H1 (cell line): ENCODE measurements at places on chromosomes 1 and 21. TPM values are rescaled to one million over a fixed set of nuclear protein-coding genes. Genes with fewer than 3 reads are reported as not detected.
A peak's percentile ranks its signal among the peaks of the same experiment; 100 is the strongest.

- H3K27me3 ChIP-seq: no peaks in the 10 kb centered on the region
- no peak overlapping the region for H3K27ac ChIP-seq
- no peak overlapping the region for H3K4me3 ChIP-seq
- H3K4me1 ChIP-seq: no peaks in the 10 kb centered on the region
- DNase-seq: no peak
These were observed 27.5 kb upstream of the NCAM2 start for GRCh38 chr21:20970691-20971090.

DNA sequence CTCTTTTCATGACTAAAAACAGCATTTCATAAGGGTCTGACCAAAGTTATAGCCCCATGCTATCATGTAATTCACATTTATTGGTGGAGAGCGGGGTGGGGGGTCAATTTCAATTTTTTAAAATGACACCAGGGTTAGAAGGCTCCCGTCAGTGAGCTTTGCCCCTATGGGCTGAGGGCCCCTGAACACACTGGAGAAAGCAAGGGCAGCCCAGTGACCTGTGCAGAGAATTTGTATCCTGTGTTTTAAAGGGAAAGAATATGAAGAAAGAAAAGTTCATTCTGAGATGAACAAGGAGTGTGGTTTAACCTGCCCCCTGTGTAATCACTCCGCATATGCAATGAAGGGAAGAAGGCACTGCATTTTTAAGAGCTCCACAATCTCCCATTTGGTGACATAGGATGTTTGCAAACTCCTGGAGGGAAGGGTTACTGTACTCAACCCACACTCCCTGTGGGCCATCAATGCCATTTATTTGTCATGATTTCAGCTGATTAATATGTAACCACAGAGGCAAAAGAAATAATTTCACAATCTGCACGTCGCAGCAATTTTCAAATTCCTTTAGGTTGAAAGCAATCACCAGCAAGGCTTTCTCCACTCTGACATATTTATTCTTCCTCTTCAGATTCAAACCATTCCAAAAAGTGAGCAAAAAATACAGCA, 95.6 kb downstream of the ZNF281 start:
- no peak overlapping the region for H3K4me3 ChIP-seq
- no peaks in the 10 kb centered on the region for H3K36me3 ChIP-seq
- peaks cover 7% of the 10 kb centered on the region; the same call in 1 of the 2 replicates for H3K4me1 ChIP-seq

GRCh38 chr1:85573322-85573721, 7.2 kb upstream of the CCN1 start:
- H3K4me1 ChIP-seq: peaks cover 15% of the 10 kb centered on the region
- H3K4me3 ChIP-seq: no peak overlapping the region
- no peak for DNase-seq
- H3K36me3 ChIP-seq: no peaks in the 10 kb centered on the region
- H3K27ac ChIP-seq: no peak overlapping the region

DNA sequence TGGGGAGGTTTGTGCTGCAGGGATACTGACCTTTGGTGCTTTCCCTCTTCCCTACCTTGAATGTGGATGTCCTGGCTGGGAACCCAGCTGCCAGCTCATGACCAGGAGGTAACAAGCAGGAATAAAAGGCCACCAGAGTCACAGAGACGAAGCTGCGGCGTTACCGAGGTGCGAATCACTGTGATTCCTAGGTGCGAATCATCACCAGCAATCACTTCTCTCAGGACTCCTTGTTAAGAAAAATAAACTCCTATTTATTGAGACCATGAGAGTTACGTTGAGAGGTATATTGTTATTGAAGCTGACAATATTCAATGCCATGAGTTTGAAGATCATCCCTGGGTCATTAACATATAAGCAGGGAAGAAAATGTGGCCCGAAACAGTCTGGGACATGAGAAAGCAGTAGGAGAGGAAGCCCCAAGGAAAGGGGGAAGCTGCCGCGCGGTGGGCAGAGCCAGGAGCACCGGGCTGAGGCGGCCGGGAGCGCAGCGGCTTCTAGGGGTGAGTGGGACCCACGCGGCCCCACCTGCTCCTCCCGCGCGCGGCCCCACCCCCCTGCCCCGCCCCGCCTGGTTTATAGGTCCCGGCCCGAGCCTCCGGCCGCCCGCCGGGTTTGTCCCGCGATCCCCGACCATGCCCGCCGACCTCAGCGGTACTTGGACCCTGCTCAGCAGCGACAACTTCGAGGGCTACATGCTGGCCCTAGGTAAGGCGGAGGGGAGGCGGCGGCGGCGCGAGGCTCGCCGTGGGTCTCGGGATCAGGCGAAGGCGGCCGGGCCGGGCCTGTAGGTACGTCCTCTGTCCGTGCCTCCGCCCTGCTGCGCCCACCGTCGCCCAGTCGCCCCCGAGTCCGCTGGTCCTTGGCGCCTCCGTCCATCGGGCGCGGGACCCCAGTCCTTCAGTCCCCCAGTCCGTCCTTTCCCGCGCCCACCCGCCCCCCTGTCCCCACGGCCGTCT, at the start of gene RBP7:
Gene RBP7 (plus strand): TSS at position 605 of the 959 bp plus-strand sequence. CDS start 31 bp downstream, at position 636.
- H3K4me3 ChIP-seq: peak within 1 kb of the TSS; percentile 38
- H3K27ac ChIP-seq: no peak within 1 kb of the TSS
- H3K4me1 ChIP-seq: no peaks in the 10 kb centered on the region
- DNase-seq: peak; percentile 72

The RABGAP1L gene
- polyA plus RNA-seq: 20.8 and 33.3 TPM in 2 replicates

GRCh38 chr1:54161495-54162168, 8.8 kb upstream of the CDCP2 start:
- H3K4me1 ChIP-seq: no peaks in the 10 kb centered on the region
- no peak overlapping the region for H3K27ac ChIP-seq
- no peaks in the 10 kb centered on the region for H3K36me3 ChIP-seq
- DNase-seq: no peak
- H3K4me3 ChIP-seq: no peak overlapping the region
- no peaks in the 10 kb centered on the region for H3K27me3 ChIP-seq

The BTF3L4 gene
- 38.0 and 76.1 TPM in 2 replicates for polyA plus RNA-seq

The IGSF21 gene
- polyA plus RNA-seq: 22.5 and 37.6 TPM in 2 replicates

DNA sequence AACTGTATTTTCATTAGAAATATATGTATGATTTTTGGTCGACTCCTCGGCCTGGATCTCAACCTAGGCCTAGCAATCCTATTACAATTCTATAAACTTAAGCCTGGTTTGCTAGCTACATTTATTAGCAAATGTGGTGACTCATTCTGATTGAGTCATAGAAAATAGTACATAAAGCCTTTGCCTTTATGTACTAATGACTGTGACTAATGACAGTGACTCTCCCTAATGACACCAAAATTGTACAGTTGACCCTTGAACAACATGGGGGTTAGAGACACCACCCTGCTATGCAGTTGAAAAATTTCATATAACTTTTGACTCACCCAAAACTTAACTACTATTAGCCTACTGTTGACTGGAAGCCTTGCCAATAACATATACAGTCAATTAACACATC, 78.9 kb downstream of the CLEC20A start:
- H3K4me1 ChIP-seq: no peaks in the 10 kb centered on the region
- no peaks in the 10 kb centered on the region for H3K36me3 ChIP-seq
- H3K27ac ChIP-seq: no peak overlapping the region
- no peaks in the 10 kb centered on the region for H3K27me3 ChIP-seq

The NR1I3 gene
- polyA plus RNA-seq: not detected in 2 replicates

- DNase-seq: no peak
- H3K27me3 ChIP-seq: no peaks in the 10 kb centered on the region
- peaks cover 69% of the 10 kb centered on the region for H3K36me3 ChIP-seq
- H3K4me1 ChIP-seq: no peaks in the 10 kb centered on the region
- H3K4me3 ChIP-seq: no peak overlapping the region
These were observed 6.2 kb downstream of the CCDC17 start for GRCh38 chr1:45617618-45618017.

GRCh38 chr1:208358651-208359050, 114.5 kb upstream of the PLXNA2 start:
- no peaks in the 10 kb centered on the region for H3K27me3 ChIP-seq
- no peak overlapping the region for H3K27ac ChIP-seq
- no peaks in the 10 kb centered on the region; the same call in 1 of the 2 replicates for H3K4me1 ChIP-seq

- DNase-seq: no peak
- H3K27me3 ChIP-seq: no peaks in the 10 kb centered on the region
- no peak overlapping the region for H3K4me3 ChIP-seq
- no peak overlapping the region for H3K27ac ChIP-seq
- H3K36me3 ChIP-seq: no peaks in the 10 kb centered on the region
These were observed 77.1 kb downstream of the TOMM20 start for GRCh38 chr1:235051521-235051920.

The GPR161 gene
- polyA plus RNA-seq: 13.7 and 17.6 TPM in 2 replicates

The S100A5 gene
- polyA plus RNA-seq: not detected in 2 replicates

The PPIH gene
- 62.2 and 91.5 TPM in 2 replicates for polyA plus RNA-seq

- H3K4me3 ChIP-seq: no peak overlapping the region
- no peak for DNase-seq
- H3K4me1 ChIP-seq: no peaks in the 10 kb centered on the region; the same call in 1 of the 2 replicates
- H3K27me3 ChIP-seq: no peaks in the 10 kb centered on the region
- no peak overlapping the region for H3K27ac ChIP-seq
- H3K36me3 ChIP-seq: no peaks in the 10 kb centered on the region
These were observed 727.0 kb upstream of the NEGR1 start for GRCh38 chr1:73009311-73009710.

- H3K4me1 ChIP-seq: no peaks in the 10 kb centered on the region
- H3K27me3 ChIP-seq: no peaks in the 10 kb centered on the region
- DNase-seq: no peak
These were observed 21.0 kb downstream of the CNIH4 start for GRCh38 chr1:224377676-224378006.

DNA sequence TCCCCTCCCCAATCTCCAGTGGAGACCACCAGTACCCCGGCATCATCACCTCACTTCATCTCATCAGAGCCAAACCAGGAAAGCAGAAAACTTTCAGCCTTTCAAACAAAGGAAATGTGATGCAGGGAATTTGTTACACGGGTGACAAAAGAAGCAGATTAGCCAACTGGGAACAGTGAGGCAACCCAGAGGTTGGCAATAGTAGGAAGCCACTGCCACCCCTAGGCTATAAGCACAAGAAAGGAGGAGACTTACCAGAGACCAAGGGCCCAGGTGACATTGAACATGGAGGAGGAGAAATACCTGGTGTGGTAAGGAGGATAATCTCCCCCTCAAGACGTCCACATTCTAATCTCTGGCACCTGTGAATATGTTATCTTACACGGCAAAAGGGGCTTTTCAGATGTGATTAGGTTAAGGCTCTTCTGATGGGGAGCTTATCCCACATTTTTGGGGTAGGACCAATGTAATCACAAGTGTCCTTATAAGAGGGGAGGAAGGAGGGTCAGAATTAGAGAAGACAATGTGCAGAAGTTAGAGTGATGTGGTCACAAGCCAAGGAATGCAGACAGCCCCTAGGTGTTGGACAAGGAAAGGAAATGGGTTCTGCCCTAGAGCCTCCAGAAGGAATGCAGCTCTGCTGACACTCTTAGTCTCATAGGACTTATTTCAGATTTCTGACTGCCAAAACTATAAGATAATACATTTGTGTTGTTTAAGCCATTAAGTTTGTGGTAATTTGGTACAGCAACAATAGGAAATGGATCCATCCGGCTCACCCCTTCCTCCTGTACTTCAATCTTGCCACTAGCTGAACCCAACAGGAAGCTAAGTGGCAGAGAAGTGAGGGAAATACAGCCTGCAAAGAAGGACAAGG, 83.6 kb upstream of the VAV3 start:
- no peak overlapping the region for H3K27ac ChIP-seq
- no peaks in the 10 kb centered on the region for H3K36me3 ChIP-seq
- H3K27me3 ChIP-seq: no peaks in the 10 kb centered on the region
- no peak overlapping the region for H3K4me3 ChIP-seq

The AXDND1 gene
- polyA plus RNA-seq: not detected in 2 replicates

The KLHDC9 gene
- 15.6 and 18.0 TPM in 2 replicates for polyA plus RNA-seq

DNA sequence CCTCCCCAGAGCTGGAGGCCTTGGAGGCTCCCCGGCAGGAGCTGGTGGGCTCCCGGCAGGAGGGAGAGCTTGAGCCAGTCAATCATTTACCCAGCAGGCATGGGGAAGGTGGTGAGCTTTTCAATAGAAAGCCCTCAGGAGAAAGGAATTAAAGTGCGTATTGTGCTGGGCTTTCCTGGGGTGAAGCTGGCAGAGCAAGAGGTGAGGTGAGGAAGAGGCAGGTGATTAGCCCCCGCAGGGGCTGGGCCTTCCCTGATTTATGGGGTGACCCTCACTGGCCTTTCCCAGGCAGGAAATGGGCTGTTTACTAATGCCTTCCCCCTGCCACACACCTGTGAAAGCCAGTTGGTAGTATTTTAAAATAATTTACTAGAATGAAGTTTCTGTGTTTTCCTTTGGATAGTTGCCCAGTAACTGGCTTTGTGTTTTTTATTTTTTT, 25.8 kb downstream of the CLDN14 start:
- no peaks in the 10 kb centered on the region for H3K27me3 ChIP-seq
- H3K4me3 ChIP-seq: no peak overlapping the region
- H3K4me1 ChIP-seq: peaks cover 7% of the 10 kb centered on the region; the same call in 1 of the 2 replicates

DNA sequence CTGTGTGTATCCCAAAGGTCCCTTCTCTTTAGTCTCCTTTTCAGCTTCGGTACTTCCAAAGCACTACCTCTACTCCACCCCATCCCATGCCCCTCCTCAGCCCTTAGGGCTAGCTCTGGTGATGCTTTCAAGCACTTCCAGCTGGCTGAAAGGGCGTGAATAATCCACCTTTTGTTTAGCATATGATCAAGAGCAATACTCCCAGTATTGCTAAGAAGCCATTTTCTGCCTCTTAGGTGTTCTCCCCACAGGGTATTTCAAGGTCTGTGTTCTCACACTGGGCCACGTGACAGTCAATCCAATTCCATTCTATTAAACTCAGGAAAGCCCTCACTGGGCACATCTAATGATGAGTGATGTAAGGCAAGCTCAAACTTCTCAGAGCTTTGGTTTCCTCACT, 298.5 kb upstream of the PROX1 start:
- H3K4me3 ChIP-seq: no peak overlapping the region
- H3K27me3 ChIP-seq: no peaks in the 10 kb centered on the region
- no peaks in the 10 kb centered on the region for H3K4me1 ChIP-seq
- H3K36me3 ChIP-seq: no peaks in the 10 kb centered on the region
- DNase-seq: no peak
- no peak overlapping the region for H3K27ac ChIP-seq

The SIM2 gene
- 0.05 and 0.16 TPM in 2 replicates for polyA plus RNA-seq

DNA sequence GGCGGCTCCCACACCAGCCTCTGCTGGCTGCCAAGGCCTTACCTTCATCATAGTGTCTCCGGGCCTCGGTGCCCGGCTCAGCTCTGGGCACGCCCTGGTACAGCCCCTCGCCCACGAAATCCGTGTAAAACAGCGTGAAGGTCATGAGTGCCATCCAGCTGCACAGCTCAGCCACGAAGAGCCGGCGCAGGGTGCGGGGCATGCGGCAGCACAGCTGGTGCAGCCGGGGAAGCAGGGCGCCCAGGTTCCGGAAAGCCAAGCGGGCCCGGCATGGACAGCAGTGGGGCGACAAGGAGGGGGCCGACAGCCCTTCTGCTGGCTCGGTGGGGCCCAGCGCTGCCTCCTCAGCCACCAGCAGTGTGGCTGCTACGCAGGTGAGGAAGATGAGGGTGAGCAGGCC, 17.5 kb downstream of the SLC45A3 start:
- no peak overlapping the region for H3K4me3 ChIP-seq
- DNase-seq: no peak
- no peak overlapping the region for H3K27ac ChIP-seq
- peaks cover 13% of the 10 kb centered on the region; the same call in 1 of the 2 replicates for H3K36me3 ChIP-seq
